CD4-positive, alpha-beta T cell treated with Interleukin-4 for 1 hour (primary cell): ENCODE measurements at places on chromosomes 16 and 17.

- no peak for DNase-seq
Measured at GRCh38 chr17:81992306-81993102, 15.1 kb downstream of the ASPSCR1 start.

- no peak for DNase-seq
Measured at GRCh38 chr17:80953471-80954315, 37.9 kb upstream of the CHMP6 start.

GRCh38 chr17:57684711-57685498 is 60.2 kb downstream of the CCDC182 start:
- no peak for DNase-seq

GRCh38 chr17:22443061-22443460 is 750.7 kb downstream of the KCNJ18 start:
- no peak for DNase-seq

DNA sequence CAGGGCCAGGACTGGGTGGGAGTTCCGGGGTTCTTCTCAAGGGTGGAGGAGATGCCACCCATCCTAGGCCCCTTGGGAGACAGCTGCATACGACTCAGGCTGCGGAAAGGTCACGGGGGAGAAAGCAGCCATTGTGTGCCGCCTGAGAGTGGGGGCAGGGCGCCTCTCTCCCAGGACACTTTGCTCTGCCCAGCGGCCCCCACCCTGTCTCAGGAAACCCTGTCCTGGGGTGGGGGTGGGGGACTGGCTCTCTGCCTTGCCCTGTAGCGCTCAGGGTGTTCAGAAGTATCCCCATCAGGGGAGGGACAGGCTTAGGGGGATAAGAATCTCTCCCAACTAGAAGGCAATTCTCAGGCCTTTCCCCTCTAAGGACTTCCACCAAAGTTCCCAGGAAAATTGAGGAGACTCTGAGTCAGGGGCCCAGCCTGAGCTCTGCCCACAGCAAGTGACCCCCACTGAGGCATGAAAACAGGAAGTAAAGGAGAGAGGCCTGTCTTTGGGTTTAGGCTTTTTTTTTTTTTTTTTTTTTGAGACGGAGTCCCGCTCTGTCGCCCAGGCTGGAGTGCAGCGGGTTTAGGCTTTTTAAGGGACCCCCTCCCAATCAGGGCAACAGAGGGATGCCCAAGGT is 4.9 kb downstream of the GIT1 start:
- DNase-seq, result no peak

DNA sequence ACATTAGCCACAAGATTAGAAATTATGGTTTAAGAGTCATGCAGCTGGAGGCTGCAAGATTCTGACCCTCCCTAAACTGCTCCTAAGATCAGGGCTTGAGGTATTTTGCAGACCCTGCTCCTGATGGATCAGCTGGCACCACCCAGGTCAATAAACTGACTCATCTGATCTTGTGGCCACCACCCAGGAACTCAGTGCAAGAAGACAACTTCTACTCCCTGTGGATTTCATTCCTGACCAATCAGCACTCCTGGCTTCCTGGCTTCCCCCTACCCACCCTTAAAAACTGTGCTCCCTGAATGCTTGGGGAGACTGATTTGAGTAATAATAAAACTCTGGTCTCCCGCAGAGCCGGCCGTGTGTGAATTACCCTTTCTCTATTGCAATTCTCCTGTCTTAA is 25.0 kb upstream of the MILR1 start:
- DNase-seq, result no peak

DNA sequence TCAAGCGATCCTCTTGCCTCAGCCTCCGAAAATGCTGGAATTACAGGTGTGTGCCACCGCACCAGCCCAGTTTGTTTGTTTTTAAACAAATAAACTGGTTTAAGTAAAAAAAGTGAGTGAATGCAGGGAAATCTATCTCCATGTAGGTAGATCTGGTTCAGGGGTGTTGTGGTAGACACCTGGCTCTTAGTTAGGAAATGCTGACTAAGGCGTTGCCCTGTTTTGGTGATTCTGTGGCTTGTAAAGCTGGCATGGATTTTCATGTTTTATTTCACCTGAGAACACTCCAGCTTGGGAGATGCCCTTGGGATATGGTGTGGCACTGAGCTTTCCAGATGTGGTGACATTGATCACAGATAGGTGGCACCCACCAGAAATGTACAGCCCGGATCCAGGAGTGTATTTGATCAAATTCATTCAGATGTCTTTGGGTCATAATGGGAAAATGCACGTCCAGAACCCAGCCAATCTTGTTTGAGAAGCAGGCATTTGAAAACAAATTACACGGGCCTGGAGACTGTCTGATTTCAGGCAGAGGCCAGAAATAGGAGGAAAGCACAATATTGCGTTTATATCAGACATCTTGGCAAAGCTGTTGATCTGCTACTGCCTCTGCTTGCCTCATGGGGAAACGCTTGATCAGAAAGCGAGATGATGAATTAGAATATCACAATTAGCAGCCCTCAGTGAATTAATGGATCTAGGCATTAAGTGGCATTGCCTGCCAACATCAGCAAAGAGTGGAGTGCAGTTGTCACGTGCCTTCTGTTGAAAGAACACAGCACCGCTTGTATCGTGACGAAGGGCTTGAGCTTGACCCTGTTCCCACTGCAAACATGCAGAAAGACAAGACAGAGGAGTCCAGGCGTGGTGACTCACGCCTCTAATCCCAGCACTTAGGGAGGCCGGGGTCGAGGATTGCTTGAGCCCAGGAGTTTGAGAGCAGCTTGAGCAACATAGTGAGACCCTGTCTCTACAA is 7.3 kb upstream of the IL34 start:
- no peak for DNase-seq

DNA sequence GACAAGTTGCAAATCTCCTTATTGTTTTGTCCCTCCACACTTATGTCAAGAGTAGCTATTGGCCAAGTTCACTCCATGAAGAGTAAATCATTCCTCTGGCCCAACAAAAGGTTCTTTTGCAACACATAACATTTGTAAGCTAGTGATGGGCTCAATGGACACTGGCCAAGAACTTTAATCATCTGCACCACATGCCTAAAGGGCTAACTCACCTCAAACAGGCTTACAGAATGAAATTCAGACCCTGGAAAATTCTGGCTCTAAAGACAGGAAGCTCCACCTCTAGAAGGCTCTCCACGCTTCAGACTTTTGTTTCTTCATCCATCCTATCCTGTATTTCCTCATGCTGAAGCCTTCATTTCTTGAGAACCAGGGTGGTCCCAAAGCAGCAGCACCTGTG is 10.9 kb upstream of the ANKFN1 start:
- DNase-seq, result no peak

DNA sequence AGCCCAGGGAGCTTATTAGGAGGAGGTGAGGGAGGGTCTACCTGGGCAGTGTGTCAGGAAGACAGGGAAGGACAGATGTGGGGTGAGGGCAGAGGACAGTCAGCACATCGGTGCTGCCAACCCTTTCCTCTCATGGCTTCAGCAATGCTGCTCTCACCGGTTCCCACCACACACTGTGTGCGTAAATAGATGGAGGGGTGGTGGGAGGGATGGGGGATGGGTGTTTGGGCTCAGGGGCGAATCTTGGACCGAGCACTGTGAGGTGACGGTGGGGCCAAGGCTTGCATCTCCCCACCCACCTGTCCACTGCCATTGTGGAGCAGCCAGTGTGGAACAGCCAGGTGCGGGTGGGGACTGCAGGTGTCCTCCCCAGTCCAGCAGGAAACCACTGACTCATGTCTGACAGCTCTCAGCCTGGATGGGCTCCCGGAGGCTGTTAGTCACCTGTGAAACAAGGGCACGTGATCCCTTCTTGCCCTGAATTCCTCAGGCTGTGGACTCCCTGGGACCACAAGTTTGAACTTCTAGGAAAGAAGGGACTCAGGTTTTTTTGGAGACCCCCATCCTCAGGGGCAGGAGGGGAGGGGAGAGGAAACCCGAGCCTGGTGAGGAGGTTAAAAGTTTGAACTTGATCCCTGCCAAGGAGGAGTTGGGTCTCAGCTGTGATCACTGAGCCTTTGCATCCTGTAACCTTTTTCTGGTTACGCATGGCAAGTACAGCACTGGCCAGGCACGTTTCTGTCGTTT is 42.7 kb upstream of the SMPD3 start:
- no peak for DNase-seq

- DNase-seq, result no peak
Measured at GRCh38 chr16:11456741-11457140, 111.5 kb downstream of the RMI2 start.

DNA sequence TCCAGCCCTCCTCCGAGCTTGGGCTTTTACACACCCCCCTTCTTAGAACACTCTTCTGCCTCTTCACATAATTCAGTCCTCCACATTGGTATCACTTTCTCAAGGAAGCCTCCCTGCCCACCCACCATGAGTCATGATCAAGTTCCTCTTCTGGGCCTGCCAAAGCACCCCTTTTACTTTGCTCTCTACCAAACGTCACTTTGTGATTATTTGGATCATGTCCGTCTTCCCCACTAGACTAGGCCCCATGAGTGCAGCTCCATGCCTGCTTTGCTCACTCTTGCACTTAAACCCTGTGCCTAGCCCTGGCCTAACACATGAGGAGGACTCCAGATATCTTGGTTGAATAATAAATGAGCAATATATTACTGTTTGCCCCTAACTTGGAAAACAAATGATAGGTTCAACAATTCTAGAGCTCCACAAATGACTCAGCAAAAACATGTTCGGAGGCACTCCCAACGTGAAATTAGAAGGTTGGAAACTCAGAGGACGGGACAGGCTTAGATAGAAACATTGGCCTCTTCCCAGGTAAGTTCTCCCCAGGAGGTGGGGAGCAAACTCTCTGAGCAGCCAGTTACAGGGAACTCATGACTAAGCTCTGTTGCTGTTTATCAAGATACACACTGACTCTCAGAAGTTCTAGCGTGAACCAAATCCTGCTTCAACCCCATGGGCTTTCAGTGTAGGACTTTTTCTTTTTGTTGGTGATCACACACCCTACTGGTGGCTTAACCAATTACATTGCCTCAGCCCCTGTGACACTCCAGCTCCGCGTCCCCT is 28.3 kb downstream of the G6PC1 start:
- peak; percentile 11 for DNase-seq

GRCh38 chr16:522320-523096 is 5.0 kb upstream of the CAPN15 start:
- DNase-seq, result no peak

DNA sequence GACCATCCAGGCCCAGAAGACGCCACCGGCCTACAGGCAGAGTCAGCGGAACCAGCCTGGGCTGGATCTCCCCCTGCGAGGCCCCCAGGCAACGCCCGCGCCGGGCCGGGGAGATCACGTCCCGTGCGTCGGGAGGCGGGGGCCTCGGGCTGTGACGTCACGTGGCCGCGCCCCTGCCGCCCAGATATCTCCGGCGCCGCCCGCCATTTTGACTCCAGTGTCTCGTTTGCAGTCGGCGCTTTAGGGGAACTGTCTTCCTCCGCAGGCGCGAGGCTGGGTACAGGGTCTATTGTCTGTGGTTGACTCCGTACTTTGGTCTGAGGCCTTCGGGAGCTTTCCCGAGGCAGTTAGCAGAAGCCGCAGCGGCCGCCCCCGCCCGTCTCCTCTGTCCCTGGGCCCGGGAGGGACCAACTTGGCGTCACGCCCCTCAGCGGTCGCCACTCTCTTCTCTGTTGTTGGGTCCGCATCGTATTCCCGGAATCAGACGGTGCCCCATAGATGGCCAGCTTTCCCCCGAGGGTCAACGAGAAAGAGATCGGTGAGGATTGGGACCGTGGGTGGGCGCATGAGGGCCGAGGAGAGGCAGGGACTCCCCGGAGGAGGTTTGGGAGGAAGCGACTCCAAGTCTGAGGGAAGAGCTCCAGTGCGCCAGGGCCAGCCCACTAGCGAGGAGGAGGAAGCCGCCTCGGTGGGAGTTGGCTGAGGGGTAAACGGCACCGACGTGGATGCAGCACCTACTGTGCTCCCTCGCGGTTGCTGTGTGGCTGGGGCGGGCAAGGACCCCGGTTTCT is at the start of gene WSB1:
Gene WSB1 (plus strand): TSS at position 217 of the 791 bp plus-strand sequence. CDS start 282 bp downstream, at position 499.
- DNase-seq, result peak; percentile 94

- DNase-seq, result no peak
Measured at GRCh38 chr16:71264299-71264698, 24.9 kb downstream of the CMTR2 start.

DNA sequence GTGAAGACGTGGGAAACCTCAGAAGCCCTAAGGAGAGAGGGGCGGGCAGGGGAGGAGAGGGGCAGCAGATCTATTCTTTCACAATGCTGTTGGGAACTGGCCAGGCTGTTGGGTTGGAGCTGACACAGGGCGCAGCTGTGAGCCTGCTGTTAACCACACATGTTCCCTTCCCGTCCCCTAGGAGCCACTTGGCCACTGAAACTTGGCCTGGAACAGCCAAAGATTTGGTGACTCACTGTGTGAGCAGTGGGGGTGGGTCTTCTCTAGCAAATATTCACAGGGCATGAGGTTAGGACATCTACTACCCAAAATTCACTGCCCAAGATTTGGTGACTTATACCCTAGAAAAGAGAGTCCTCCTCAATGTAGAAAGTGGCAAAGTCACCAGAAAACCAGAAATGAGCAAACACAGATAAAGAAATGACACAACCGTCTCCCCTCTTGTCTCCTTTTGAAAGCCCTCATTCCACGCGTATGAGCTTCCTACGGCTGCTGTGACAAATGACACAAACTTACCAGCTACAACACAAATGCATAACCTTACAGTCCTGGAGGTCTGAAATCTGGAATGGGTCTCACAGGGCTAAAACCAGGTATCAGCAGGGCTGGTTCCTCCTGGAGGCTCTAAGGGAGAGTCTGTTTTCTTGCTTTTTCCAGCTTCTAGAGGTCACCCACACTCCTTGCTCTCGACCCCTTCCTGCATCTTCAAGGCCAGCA is 6.3 kb downstream of the TBC1D16 start:
- DNase-seq, result no peak

- DNase-seq, result no peak
Measured at GRCh38 chr16:12539185-12539929, 264.3 kb downstream of the CPPED1 start.

GRCh38 chr17:30148376-30148775 is 31.8 kb downstream of the NSRP1 start:
- DNase-seq, result no peak

GRCh38 chr16:28610595-28611191 is 849 bp upstream of the SULT1A1 start:
- DNase-seq, result no peak

DNA sequence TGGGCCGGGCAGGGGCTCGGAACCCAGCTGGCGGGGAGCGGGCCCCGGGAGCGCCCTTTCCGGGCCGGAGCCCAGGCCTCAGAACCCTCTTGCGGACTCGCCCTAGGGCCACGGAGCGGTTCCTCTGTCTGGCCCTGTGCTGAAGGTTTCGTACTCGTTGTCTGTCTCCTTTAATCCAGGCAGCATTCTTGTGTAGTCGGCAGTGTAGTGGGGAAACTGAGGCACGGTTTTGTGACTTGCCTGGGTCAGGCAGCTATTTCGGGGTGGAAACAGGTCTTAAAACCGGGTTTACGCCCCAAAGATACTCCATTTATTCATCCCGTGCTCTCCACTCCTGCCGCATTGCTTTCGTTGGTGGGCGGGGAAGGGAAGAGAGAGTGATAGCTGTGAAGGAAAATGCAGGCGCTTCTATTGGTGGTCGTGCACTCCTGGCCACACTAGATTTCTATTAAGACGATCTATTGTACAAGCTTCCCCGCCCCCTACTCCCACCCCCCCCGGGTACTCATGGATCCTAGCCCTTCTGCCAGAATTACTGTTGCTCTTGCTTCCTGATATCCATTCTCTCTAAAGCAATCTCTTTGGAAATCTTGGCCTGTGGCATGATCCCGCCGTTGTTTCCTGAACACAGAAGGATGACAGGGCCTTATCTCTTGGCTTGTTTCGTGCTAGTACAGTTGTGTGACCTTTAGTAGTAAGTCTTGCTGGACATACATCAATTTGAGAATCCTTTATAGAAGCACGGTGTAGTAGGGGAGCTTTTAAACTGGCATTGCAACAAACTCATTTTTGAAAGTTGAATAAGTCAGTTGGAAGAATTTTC is 751 bp downstream of the DCAF7 start:
- peak; percentile 19 for DNase-seq
